Non-pigmented ciliary epithelial cell (primary cell): ENCODE measurements at places on chromosomes 11 and 22.

- no peak for DNase-seq
Measured at GRCh38 chr22:32583921-32584335, 109.3 kb downstream of the FBXO7 start.

GRCh38 chr11:118740892-118741291 lies 50.1 kb downstream of the DDX6 start:
- DNase-seq, result no peak

DNA sequence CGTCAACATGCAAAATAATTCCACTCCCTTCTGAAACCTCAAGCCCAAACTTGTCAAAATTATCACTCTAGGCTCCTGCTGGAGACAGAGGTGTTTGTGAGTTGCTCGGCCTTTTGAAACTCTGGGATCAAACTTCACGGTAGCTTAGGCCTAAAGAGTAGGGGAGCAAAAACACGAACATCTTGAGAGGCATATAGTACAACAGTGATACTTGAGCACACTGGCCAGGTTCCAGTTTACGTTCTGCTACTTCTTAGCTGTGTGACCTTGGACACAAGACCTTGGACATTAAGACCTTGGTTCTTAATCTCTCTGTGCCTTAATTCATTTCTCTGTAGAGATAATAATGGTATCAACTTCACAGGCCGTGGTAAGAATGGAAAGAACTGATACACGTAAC lies 123.5 kb upstream of the LMO1 start:
- DNase-seq, result no peak

DNA sequence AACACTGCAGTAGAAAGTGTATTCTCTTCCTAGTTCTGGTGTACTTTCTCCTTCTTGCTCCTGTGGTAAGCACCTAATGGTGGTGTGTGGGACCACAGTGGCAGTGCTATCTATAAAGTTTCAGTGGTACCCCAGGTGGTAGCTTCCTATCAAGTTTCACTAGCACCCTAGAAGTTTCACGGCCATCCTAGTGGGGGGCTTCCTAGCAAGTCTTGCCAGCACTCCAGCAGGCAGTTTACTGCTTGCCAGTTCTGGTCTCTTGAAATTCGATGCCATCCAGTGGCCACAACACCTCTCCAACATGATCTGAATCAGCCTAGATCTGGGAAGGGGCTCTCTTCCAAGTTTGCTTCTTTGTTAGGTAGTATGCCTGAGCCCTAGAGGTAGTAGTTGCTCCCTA lies 229.6 kb downstream of the SWAP70 start:
- no peak for DNase-seq

- no peak for DNase-seq
Measured at GRCh38 chr22:33149611-33150010, 91.4 kb upstream of the SYN3 start.

DNA sequence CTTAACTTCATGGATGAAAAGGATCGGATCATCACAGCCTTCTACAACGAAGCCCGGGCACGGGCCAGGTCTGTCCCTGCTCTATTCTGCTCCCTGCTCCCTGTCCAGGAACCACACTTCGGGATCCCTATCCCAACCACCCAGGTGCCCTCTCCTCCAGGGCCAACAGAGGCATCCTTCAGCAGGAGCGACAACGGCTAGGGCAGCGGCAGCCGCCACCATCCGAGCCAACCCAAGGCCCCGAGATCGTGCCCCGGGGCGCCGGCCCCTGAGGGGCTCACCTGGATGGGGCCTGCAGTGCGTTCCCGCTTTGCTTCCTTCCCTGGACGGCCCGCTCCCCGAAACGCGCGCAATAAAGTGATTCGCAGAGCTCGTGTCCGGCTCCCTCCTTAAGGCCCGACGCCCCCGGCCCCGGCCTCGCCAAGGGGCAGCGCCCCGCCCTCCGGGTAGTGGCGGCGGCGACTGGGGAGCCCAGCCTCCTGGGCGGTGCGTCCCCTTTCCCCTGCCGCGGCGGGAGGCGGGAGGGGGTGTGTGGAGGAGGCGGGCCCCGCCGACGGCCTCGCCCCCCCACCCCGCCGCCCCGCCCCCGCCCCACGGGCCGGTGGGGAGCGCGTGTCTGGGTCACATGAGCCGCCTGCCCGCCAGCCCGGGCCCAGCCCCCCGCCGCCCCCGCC lies at the start of gene VEGFB:
Gene VEGFB, plus strand, starts transcription at position 672 of the 674 bp plus-strand sequence. CDS start 250 bp downstream, outside the sequence.
- DNase-seq, result no peak
